Fibroblast of upper back skin (primary cell): ENCODE measurements at places on chromosomes 13 and 19.

DNA sequence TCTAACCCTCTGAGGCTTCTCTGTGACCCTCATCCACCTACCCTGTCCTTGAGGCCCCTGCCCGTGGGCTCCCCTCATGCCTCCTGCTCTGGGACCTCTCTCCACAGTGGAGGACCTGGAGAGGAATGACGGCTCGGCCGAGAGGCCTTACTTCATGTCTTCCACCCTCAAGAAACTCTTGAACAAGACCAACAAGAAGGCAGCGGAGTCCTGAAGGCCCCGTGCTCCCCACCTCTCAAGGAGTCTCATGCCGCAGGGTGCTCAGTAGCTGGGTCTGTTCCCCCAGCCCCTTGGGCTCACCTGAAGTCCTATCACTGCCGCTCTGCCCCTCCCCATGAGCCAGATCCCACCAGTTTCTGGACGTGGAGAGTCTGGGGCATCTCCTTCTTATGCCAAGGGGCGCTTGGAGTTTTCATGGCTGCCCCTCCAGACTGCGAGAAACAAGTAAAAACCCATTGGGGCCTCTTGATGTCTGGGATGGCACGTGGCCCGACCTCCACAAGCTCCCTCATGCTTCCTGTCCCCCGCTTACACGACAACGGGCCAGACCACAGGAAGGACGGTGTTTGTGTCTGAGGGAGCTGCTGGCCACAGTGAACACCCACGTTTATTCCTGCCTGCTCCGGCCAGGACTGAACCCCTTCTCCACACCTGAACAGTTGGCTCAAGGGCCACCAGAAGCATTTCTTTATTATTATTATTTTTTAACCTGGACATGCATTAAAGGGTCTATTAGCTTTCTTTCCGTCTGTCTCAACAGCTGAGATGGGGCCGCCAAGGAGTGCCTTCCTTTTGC lies 10.8 kb upstream of the ILF3 start:
- no peak for DNase-seq

GRCh38 chr13:40130871-40131636 lies 475.6 kb downstream of the COG6 start:
- no peak for DNase-seq

- no peak for DNase-seq
These were observed 441.0 kb downstream of the COG6 start for GRCh38 chr13:40096357-40096901.

DNA sequence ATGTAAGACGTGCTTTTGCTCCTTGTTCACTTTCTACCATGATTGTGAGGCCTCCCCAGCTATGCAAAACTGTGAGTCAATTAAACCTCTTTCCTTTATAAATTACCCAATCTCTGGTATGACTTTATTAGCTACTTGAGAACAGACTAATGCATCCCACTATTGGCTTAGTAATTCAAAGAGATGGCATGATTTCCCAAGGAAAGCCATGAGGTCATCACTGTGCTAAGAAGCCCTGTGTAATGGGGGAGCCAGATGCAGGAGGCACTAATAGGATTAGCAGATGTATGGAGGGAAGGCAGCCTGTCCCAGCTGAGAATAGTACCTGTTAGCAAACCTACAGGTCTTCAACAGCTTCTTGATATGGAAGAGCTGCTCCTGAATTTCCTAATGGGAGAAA lies 38.1 kb downstream of the RUBCNL start:
- DNase-seq: peak; percentile 35

DNA sequence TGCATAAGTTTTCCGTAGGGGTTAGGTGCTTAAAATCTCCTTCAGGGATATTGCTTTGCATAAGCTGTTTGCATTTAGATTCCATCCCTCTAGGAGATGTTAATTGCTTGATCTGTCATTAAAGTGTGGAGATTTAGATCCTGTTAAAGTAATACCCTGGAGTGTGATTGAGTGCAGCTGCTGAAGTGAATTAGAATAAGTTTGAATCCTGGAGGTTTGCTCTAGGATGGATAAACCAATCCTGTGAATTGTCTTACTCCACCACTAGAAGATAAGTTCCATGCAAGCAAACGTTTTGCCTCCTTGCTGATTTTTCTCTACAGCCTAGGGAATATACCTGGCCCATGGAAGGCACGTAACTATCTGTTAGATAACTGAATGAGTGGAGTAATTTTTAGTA lies 1487.2 kb upstream of the PRR20A start:
- DNase-seq: no peak

GRCh38 chr19:55189403-55189835 lies 9.3 kb upstream of the SYT5 start:
- DNase-seq: peak; percentile 79

DNA sequence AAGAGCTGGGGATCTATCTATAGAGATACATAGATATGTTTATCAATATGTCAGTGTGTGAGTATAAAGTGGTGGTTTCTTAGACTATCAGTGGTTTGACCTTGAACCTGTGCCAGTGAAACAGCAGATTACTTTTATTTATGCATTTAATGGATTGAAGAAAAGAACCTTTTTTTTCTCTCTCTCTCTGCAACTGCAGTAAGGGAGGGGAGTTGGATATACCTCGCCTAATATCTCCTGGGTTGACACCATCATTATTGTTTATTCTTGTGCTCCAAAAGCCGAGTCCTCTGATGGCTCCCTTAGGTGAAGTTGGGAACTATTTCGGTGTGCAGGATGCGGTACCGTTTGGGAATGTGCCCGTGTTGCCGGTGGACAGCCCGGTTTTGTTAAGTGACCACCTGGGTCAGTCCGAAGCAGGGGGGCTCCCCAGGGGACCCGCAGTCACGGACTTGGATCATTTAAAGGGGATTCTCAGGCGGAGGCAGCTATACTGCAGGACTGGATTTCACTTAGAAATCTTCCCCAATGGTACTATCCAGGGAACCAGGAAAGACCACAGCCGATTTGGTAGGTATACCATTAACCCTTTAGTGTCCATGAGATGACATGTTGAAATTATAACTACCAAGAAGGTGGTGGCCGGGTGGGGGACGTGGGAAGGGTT lies 880 bp downstream of the FGF9 start:
- no peak for DNase-seq

DNA sequence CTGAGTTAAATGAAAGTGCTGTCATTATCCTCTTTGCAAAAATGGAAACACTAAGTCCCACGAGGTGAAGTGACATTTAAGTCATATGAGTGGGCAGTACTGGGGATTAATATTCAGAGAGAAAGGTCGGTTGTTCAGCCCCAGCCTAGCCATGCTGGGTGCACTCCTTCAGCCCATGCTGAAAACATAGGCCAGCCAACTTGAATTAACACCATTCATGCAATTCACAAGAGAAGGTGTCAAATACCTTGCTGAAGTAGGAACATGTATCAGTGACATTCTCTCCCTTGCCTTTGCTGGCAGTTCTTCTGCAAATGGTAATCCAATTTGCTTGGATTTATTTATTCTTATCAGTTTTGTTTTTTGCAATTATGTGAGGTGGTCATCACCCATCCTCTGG lies 256.3 kb downstream of the DNAJC15 start:
- no peak for DNase-seq

GRCh38 chr19:29326351-29326750 lies 113.4 kb upstream of the UQCRFS1 start:
- no peak for DNase-seq

GRCh38 chr13:106533943-106534638 lies 1.4 kb downstream of the EFNB2 start:
- peak; percentile 67 for DNase-seq

DNA sequence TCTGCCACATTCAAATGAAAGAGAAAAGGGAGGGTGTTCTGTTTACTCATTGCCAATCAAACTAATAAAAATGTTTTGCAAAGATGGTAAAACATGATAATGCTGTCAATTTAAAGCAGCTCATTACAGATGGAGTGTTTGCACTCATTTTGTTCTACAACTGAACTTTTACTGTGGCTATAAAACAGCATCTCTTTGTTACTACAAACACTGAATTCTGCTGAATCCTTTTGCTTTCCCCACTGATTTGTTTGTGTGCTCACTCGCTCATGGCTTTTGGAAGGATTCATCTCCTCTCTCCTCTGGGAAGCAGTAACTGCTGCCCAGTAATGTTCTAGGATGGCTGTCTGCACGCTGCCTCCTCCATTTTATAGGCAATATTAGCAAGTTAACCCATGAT lies 434.5 kb downstream of the PCDH9 start:
- DNase-seq: no peak

DNA sequence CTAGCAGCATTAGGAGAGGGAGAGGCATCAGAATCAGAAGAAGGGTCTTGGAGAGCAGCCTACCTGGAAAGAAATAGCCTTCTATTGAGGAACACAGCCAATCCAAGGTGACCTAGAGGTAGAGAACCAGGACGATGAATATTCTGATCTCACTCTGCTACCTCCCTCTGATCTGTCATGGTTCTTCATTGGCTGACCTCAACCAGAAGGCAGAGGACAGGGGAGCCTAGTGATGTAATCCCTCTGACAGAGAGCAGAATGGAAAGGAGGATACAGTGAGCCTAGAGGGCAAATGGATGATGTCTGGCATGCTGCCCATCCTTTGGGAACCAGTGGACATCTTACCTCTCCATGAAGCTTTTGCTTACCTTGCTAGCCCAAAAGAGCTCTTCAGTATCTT lies 3.6 kb downstream of the ZNF507 start:
- DNase-seq: no peak

DNA sequence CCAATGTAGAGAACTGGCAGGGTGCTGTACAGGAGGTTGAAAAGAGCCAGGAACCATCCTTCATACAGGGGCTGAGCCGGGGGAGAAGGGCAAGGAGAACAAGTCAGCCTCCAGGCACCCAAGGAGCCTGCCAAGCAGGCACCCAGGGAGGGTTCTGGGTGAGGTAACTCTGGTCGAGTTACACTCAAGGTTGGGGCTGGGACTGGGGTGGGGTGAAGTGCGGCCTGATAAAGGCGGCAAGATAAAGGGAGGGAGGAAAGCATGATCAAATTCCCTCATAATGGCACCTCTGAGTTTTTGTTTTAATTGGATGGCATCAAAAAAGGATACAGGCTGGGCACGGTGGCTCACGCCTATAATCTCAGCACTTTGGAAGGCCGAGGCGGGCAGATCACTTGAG lies 25.0 kb downstream of the ATP8B3 start:
- DNase-seq: no peak

- peak; percentile 61 for DNase-seq
These were observed 958 bp downstream of the JUND start for GRCh38 chr19:18280247-18281081.

GRCh38 chr19:2034729-2035589 lies 16.1 kb downstream of the MKNK2 start:
- DNase-seq: no peak

GRCh38 chr19:47225746-47226425 lies 5.1 kb downstream of the BBC3 start:
- DNase-seq: peak; percentile 87

DNA sequence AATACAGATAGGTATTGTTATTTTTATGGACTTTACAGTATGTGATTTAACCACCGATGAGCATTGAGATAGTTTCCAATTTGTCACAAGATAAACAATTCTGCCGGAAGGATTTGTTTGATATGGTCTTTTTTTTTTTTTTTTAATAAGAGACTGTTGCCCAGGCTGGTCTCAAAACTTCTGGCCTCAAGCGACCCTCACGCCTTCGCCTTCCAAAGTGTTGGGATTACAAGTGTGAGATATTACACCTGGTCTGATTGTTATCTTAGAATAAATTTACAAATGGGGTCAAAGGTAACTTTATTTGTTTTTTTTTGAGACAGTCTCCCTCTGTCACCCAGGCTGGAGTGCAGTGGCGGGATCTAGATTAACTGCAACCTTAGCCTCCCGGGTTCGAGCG lies 1.2 kb downstream of the GARRE1 start:
- no peak for DNase-seq

DNA sequence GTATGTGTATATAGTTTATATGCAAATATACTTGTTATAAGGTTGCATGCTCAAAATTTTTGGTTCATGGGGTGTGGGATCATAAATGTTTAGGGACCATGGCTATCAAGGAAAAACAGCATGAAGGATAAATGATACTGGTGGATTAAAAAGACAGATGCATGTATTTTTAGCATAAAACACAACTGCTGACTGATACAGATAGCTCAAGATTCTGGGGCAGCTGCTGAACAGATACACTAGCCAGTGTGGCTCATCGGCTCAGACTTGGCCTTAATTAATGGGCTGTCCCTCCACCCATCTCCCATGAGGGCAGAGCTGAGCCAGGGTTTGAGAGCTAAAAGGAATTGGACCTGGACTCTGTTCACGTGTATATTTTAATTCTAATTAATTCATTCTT lies 11.4 kb downstream of the ALOX5AP start:
- DNase-seq: no peak

GRCh38 chr13:99500839-99501183 lies 461 bp upstream of the TM9SF2 start:
- no peak for DNase-seq

DNA sequence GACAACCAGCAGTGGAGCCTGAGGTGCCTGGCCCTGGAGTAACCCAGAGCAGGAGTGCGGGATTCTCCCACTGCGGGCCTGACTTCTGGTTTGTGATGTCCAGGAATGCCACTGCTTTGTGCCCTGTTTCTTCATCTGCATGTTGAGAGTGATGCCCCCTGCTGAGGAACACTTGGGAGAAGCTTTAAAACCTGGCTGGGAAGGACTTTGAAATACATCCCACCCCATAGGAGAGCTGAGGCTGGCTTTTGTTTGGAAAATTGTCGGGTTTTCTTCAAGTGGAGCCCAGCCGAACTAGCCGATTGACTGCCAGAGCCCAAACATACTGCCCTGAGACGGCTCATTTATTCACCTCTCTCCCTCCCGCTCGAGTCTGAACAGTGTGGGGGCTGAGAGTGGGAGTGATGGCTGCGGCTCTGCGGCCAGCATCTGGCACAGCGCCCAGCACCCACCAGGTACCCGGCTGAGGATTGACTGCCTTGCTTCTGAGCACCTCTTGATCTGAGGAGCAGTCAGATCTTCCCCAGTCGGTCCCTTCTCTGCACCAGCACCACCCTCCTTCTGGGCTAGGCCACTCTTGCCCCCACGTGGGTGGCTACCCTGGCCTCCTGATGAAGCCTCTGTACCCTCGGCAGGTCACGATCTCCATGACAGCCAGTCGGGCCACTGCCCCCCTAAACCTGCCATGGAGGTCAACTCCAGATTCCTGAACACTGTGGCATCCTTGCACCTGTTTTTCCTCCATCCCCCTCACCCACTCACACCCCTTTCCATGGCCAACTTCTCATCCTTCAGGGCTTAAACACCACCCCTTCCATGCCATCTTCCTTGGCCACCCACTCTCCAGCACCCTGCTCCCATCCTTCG lies 148.9 kb downstream of the SIPA1L3 start:
- no peak for DNase-seq

DNA sequence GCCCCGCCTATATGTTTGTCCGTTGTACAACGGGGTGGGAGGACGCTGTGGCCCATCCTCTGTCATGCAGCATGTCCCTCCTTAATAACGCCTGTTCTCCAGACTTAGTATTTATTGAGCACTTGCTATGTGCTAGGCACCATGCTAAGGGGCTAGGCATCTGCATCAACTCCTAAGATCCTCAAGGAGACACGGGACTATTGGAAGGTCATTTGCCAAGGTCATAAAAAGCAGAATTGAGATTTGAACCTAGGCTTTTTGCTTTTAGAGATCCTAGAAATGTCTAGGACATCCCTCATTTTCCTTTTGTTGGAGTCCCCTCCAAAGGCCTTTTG lies 1.8 kb upstream of the MAST1 start:
- DNase-seq: no peak

- no peak for DNase-seq
These were observed 56.5 kb downstream of the KCTD12 start for GRCh38 chr13:76829572-76830327.

GRCh38 chr19:18832306-18833140 lies 764 bp downstream of the UPF1 start:
- DNase-seq: no peak
